ENCODE measurements at places on chromosomes 5 and 9. TPM values are rescaled to one million over a fixed set of nuclear protein-coding genes. Genes with fewer than 3 reads are reported as not detected.

SHOC1 gene
- total RNA-seq: not detected

SLC34A3 gene
- total RNA-seq: 0.49 TPM

POLR3G gene
- 1.2 TPM for total RNA-seq

CDC25C gene
- 0.37 TPM for total RNA-seq

IRX2 gene
- total RNA-seq: 0.26 TPM

DCAF12 gene
- 33.7 TPM for total RNA-seq

PCDHGB5 gene
- total RNA-seq: 12.4 TPM

SH3TC2 gene
- total RNA-seq: 2.7 TPM

TSSK1B gene
- 0.20 TPM for total RNA-seq

DNA sequence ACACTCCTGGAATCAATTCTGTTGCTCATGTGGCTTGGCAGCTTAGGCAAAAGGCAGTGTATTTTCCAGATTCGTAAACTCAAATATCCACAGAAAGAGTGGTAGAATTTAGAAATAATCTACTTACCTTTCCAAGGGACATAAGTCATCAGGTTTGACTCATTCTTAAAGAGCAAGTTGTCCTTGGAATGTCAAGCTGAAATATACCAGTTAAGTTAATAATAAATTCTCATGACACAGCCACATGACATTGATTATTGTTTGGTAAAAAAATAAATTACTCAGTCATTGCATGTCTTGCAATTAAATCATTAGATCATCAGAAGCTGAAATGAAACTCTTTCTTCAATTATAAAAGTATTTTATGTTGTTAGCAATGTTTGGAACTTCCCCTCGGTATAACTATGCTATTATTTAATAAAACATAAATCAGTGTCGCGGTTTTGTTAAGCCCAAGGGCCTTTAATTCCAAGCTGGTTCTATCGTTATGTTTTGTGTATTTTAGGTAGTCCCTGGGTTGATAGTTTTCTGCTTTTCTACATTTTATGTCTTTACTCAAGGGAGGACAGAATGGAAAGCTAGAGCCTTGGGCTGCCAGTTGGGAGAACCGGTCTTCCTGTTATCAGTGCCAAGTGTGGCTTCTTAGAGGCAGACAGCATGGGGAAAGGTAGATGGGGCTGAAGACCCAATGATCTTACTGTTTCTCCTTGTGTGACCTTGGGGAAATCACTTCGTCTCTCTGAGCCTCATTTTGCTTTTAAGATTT lies 79.3 kb upstream of the PRLR start:
- DNase-seq: no peak

DNA sequence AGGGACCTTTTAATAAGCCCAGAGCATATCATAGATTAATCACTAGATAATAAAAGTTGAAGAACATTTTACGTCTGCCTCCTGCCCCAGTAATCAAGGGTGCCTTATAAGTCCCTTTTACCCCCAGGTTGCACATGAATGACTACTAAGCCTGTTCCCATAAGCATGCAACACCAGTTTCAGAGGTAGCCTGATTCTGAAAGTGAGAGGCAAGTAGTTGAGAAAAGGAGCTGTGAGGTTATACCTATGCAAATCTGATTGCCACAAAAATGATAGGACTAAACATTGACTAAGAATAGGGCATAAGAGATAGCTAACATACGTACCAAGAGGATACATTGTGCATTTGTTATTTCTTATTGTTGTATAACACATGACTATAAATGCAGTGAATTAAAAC lies 681.9 kb downstream of the ISL1 start:
- no peak for DNase-seq

DNA sequence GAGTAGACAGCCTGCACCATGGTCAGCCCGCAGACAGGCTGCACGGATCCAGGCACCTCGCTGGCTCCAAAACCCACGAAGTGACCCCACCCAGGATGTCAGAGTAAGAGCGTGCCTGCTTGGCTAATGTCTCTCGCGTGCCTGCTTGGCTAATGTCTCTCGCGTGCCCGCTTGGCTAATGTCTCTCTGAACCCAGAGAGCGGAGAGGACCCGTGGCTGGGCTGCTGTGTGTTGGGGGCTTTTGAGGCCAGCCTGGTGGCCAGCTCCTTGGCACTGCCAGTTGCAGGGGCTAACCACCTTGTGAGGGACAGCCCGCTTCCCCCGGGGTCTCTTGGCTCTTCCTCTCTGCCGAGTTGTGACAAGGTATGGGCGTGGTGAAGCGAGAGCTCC lies 8.9 kb upstream of the RXRA start:
- no peak for DNase-seq

GRCh38 chr5:82176115-82176814 lies 101.9 kb downstream of the RPS23 start:
- no peak for DNase-seq

- no peak for DNase-seq
Observed at GRCh38 chr5:95921501-95921900, 40.1 kb downstream of the ELL2 start.

- no peak for DNase-seq
Observed at GRCh38 chr5:114252226-114252625, 109.6 kb upstream of the KCNN2 start.

- DNase-seq: no peak
Observed at GRCh38 chr5:9820691-9821449, 190.7 kb upstream of the TAS2R1 start.

GRCh38 chr5:73120222-73121118 lies at the start of gene TMEM171:
TSS of gene TMEM171 (plus strand) at chr5:73120575. CDS start at chr5:73123374, 2,799 bp downstream.
- DNase-seq: peak; percentile 45

- DNase-seq: no peak
Observed at GRCh38 chr5:150764530-150764929, 5.7 kb upstream of the DCTN4 start.

- DNase-seq: no peak
Observed at GRCh38 chr5:110738503-110738811, 350 bp upstream of the SLC25A46 start.

DNA sequence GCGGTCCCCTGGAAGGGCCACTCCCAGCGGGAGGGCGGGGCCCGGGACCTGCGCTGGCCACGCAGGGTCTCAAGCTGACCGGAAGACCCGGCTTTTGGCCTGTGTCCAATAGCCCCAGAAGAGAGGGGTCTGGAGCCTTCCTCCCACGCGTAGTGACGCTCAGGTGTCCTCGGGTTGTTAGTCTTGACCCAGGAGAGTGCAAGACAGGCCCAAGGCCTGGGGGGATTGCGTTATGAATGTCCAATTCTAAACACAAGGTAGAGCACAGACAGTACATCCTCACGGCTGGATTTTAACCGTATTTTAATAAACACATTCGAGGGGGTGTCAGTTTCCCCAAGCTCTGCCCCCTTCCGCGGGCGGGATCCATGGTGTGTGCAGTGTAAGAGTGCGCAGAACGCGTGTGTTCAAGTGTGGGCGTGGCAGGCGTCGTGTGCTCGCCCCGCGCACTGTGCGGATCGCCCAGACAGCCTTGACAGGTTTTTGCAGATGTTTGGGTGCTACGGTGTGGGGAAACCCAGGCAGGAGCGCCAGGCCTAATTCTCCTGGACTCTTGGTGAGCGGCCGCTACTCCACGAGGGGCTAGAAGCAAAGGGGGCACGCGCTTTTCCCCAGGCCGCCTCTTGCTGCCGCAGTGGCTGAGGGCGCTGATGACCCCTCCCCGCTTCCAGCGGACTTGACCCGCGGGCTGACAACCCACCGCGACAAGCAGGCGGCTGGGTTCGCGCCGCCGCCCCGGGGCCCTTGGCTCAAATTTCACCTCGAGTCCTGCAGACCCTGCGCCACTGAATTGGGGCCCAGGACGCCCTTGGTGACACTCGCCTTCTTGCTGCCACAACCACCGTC lies 6.1 kb upstream of the DMRT3 start:
- no peak for DNase-seq

- no peak for DNase-seq
Observed at GRCh38 chr5:34857894-34858293, 18.9 kb downstream of the TTC23L start.

DNA sequence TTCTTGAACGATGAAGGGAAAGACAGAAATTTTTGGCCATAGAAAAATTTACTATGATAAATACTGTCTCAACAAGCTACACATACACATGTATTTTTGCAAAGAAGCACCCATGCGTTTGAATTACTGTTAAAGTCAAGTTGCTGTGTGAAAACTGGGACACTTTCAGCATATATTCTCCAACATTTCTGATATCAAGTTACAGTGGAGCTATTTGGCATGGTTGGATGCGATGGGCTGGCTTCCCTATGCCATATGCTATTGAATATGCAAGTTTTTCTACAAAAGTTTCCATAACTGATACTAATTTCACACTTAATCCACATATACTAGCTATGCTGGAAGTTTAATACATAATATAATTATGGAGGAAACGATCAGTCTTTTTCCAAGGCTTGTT lies 381.4 kb downstream of the CTNND2 start:
- DNase-seq: no peak

DNA sequence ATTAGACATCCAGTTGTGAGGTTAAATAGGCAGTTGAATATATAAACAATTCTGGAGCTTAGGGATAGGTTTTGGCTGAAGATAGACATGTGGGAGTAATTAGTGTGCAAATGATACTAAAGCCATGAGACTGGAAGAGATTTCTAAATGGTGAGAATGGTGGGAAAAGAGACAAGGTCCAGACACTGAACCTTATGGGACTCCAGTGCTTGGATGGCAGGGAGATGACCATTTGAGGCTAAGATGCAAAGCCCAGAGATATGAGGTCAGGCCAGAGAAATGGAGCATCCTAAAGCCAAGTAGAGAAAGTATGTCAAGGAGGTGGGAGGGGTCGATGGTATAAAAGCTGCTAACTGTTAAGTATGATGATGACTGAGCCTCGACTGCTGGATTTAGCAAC lies 115.6 kb downstream of the SEMA5A start:
- no peak for DNase-seq

DNA sequence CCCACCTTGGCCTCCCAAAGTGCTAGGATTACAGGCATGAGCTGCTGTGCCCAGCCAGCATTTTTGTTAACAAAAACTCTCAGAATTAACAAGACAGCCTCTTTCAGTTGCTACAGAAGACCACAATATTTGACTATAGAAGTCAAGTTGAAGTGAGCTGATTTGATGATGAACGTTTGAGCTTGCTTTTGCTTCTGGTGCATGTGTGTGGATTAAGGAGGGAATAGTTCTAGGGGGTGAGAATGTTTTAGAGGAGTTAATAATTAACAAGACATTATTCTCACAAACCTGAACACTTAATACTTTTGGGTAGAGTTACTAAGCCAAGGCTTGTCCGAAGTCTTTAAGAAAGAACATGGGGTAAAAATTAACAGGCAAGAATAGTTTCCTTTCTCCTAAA lies 191.6 kb downstream of the TENT4A start:
- DNase-seq: no peak

- DNase-seq: no peak
Observed at GRCh38 chr5:34626036-34626435, 30.1 kb upstream of the RAI14 start.
